ENCODE measurements at places on chromosomes 2 and 18.

GRCh38 chr18:6069539-6069938 is 174.2 kb upstream of the TMEM200C start:
- DNase-seq = no peak

DNA sequence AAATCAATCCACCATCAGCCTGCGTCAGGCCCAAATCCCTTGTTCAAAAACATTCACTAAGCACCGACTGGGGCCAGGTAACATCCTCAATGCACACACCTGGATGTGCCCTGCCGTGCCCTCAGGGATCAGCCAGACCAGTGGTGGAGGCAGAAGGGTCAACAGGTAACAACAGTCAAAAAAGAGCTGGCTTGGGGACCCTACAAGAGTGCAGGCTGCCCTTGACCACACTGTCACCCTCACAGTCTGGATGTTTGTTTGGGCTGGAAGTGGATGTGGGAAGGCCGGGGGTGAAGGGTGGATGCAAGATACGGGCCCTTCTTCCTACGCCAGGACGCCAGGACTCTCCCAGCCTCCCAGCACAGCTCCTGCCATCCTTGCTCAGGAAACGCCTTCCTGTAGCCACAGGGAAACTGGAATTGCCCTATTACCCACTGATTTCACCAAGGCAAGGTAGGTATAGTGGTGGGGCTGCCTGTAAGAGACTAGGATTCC is 2.7 kb downstream of the BIN1 start:
- DNase-seq = no peak

GRCh38 chr2:172560721-172561120 is 4.8 kb downstream of the PDK1 start:
- DNase-seq = no peak

- no peak for DNase-seq
These were observed 1606.3 kb downstream of the SUCLG1 start for GRCh38 chr2:82852787-82853186.

DNA sequence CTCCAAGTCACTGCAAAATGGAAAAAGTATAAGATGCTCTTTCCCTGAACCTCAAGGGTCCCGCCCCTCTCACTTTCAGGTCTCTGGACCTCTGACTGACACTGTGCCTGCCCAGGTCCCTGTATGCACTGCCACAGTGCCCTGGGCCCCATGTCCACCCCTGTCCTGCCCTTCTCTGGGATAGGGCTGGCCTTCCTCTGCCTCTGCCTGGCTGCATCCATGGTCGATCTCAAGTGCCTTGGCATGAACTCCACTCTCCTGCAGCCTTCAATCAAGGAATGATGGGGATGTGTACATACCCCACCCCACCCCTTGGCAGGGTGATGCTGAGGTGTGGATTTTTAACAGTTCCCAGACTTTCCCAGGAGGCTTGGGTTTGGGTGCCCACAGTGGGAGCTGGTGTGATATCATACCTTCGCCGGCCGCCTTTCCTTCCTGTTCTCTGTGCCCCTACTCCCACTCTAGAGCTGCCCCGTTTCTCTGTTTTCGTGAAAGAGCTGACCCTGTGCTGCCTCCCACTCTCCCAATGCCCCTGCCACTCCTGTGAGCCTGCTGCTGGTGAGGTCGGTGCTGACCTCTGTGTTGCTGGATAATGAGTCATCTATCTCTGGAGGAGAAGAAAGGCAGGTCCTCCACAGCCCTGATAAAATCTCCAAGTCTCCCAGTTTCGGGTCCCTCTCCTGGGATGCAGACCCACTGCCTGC is 18.9 kb downstream of the PTPN18 start:
- DNase-seq = no peak

GRCh38 chr2:127678531-127678930 is 3.2 kb upstream of the LIMS2 start:
- no peak for DNase-seq

DNA sequence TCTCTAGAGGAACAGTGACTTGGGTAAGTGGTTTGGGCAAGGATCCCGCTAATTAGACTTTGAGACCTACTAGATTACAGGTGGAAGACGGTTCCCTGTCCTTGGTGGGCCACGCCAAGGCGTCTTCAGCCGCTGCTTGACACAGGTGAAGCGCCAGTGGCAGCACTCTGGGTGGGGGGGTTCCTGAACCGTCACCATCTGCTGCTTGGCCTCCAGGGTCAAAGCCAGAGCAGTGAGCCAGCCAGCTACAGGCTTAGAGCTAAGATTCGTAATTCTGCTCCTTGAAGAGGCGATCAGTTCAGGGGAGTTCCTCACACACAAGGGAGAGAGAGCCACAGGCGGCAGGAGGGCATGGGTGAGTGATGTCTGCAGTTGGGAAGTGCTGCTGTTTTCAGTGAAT is 39.4 kb upstream of the RBM44 start:
- no peak for DNase-seq

DNA sequence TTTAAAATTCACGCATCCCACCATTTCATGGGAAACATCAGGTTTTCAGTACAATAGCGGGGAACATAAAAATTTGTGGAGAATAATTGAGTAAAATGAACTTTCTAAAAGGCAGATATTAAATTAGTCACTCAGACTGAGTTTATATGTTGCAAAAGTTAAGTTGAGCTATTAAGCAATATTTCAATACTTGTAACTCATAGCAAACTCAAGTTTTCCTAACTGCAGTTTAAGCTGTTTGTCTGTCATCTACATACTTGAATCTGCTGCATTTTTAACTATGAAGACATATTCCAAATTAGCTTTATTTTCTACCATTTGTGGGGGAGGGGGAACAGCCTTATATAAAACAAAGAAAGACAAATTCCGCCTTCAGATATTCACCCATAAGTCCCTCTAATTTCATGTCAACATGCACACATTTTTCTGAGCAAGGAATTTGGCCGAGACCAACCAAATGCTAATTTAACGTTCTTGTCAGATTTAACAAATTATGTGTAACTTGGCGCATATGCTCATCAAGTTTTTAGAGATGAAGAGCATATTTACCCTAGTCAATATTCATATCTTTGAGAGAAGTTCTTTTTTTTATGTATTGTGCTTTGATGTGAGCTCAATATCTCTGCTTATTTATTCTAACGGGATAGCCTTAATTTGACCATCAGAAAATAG is 462.9 kb downstream of the TXNL1 start:
- no peak for DNase-seq

GRCh38 chr18:74486119-74486849 is 9.9 kb upstream of the CNDP2 start:
- DNase-seq = no peak

DNA sequence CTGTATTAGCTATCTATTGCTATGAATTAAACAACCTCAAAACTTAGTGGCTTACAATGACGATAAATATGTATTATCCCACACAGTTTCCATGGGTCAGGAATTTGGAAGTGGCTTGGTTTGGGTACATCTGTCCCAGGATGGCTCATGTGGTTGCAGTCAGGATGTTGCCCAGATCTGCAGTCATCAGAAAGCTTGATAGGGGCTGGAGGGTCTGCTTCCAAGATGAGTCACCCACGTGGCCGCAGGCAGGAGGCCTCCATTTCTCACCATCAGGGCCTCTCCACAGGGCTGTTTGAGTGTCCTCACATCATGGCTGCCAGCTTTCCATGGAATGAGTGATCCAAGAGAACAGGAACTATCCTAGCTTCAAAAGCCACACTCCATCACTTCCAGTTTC is 46.4 kb downstream of the CHRNA1 start:
- no peak for DNase-seq

DNA sequence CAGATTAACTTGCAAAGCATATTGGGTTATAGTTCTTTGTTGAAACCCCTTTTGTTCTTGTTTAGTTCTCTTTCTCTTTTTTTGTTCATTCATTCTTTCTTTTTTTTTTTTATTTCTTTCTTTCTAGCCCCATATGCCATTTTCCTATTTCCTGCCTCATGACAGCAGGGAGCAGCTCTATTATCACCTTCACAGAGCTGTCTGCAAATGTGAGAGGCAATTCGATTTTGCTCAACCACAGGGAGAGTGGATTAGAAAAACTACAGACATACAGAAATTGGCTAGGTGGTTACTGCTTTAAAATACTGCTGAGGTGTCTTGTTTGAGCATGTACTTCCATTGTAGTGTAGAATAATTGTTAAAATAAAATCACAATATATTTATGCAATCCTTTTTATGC is 44.2 kb upstream of the TBR1 start:
- DNase-seq = peak; percentile 7

DNA sequence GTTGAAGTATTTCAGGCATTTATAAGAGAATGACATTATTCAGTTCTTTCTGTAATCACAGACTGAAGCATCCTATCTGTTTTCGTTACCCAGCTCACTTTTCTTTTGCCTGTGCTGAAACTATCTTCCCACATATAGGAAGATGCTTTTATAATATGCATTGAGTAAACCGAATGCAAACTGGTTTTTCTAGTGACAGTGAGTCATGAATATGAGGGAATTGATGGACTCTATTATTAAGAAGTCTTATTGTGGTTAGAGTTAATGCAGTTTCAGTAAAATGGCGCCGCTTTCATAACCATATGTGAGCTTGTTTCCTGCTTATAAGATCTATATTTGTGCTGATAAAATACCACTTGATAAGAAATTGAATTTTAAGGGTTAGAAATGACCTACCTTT is 59.2 kb downstream of the ACVR2A start:
- no peak for DNase-seq

- no peak for DNase-seq
These were observed 155.4 kb upstream of the KYNU start for GRCh38 chr2:142722086-142722485.

DNA sequence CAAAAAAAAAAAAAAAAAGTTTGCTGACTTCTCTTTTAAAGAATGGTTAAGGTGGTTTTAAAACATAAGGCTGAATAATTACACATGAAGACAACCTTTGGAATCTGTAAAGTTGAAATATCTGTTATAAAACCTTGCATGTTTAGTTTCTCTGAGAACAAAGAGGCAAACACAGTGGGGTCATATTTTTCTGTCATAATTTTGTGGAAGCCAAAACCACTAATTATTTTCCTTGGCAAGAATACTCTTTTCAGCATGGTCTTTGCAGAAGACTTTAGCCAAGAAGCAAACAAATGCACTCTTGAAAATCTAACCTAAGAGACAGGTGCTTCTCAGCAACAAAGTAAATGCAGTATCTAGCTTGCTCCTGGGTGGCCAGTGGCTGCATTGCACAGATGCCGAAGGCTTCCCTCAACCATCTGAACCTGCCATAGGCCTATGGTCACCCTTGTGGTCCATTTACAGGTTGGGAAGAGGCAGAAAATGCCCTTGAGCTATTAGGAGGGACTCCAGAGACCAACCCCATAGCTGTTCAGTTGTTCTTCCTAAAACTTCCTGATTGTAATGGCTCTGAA is 44.8 kb downstream of the ZAP70 start:
- no peak for DNase-seq

DNA sequence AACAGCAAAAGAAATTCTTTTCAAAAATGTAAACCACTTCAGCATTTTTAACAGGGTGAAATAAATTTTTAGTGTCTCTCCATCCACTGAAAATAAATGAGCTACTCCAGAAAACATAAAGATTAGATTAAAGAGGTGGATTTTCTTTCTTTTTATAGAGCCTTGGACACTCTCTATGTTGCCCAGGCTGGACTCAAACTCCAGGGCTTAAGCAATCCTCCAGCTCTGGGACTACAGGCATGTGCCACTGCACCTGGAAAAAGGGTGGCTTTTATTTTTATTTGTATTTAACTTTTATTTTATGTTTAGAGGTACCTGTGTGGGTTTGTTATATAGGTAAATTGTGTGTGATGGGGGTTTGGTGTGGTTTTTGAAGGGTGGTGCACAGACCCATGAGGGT is 19.9 kb downstream of the ITGB6 start:
- no peak for DNase-seq

- DNase-seq = no peak
These were observed 735.5 kb downstream of the CBLN2 start for GRCh38 chr18:71808616-71809015.

DNA sequence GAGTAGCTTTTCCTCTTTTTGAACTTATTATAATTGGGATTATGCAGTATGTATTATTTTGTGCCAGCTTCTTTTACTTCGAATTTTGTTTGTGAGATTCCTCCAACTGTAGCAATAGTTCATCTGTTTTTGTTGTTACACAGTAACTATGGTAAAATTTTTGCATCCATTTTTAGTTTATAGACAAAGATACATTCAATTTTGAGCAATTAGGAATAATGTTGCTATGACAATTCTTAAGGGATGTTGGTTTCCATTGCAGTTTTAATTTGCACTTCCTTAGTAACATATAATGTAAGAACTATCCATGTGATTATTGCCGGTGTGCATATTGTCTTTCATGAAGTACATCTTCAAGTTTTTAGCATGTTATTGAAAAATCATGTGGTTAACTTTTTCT is 20.7 kb downstream of the CCDC102B start:
- no peak for DNase-seq

DNA sequence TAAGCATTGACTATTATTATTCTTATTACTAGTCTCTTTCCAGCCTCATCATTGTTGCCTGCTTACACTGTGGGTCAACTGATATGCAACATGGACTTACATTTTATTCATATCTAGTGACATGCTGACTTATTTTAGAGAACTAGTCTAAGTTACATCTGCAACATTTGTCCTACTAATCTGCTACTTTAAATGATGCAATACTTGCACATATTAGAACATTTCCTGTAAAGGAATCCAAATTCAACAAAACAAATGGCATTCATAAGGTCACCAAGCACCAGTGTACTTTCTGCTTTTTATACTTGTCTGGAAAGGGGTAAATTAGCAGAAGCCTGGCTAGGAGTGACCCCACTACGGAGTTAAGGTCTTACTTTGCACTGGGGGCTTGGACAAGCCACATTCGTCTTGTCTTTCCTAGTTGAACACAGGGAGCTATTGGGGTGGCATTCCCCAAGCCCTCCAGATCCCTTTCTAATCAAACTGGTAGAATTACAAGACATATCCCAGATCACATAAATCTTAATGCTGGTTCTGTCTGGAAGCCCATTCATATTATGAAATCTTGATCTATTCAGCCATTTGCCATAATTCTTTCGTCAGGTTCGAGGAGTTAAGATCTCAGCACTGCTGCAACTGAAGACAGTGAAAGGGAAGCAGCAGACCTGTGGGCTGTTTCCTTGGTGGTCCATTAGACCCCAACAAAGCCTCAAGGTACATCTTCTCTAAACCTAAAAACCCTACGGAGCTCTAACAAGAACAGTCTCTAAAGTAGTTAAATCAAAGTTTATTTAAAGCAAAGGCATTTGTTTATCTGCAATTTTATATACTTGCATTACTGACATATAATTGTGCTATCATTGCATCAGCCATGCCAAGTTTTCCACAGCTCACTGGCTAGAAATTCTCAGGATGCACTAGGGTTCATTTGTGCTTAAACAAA is 49.9 kb upstream of the RTN4 start:
- DNase-seq = no peak

GRCh38 chr18:49658823-49659404 is 97.1 kb downstream of the LIPG start:
- DNase-seq = no peak

- no peak for DNase-seq
These were observed 87.5 kb downstream of the TMEM131 start for GRCh38 chr2:97908208-97908676.
